Thoracic aorta endothelial cell (primary cell): ENCODE measurements at places on chromosomes 13 and 19. TPM values are rescaled to one million over a fixed set of nuclear protein-coding genes. Genes with fewer than 3 reads are reported as not detected.

Gene CYP2S1
- total RNA-seq, result 0.22 and 0.93 TPM in 2 replicates

Gene ZNF358
- 27.0 and 32.0 TPM in 2 replicates for total RNA-seq

Gene SRRM5
- total RNA-seq, result 0.07 and 0.27 TPM in 2 replicates

Gene TSKS
- not detected in 2 replicates for total RNA-seq

Gene TNNI3
- not detected in 2 replicates for total RNA-seq

Gene ZNF534
- not detected in 2 replicates for total RNA-seq
